ENCODE measurements at places on chromosomes 5 and 9. TPM values are rescaled to one million over a fixed set of nuclear protein-coding genes. Genes with fewer than 3 reads are reported as not detected.

Gene LCN10
- 0.31 TPM for polyA plus RNA-seq

Gene RBM27
- polyA plus RNA-seq = 30.7 TPM

Gene ORM1
- polyA plus RNA-seq = 4.3 TPM

Gene TAF11L10
- polyA plus RNA-seq = not detected

Gene GCNT4
- 0.98 TPM for polyA plus RNA-seq

Gene CER1
- 0.24 TPM for polyA plus RNA-seq

Gene SLC34A3
- 0.84 TPM for polyA plus RNA-seq

Gene SPINK7
- 0.35 TPM for polyA plus RNA-seq

Gene FGF10
- polyA plus RNA-seq = 46.5 TPM
